Calu3 (cell line): ENCODE measurements at places on chromosomes 7 and 10. TPM values are rescaled to one million over a fixed set of nuclear protein-coding genes. Genes with fewer than 3 reads are reported as not detected.

DNA sequence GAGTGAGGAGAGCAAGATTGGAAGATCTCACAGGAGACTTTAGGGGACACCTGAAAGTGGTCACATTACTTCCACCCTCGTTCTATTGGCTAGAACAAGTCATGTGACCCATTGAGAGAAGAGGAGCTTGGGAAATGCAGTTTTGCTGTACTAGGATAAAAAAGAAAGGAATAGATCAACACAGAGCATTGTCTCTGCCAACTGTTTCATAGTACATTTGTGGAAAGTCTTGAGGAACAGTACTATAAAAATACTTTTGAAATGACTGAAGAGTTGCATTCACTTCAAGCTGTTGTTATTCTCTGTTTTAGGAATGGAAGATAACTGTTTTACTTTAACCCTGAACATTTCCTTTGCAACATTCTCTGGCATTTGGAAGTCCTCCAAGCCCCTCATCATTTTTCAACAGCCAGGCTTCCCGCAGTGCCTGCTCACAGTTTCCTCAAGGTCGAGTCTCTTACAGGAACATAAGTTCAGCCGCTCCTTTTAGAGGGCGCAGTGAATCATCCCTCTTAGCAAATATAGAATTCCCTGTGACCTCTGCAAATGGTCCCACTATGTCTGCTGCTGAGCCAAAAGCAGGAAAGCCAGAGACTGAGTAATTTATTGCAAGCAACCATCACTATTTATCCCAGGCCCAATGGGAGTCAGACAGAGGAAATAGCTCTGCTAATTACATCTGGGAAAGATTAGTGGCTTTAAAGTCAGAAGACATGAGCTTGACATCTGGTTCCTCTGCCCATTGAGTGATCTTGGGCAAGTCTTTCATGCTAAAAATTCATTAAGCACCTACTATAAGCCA, 40.7 kb downstream of the MRPL32 start:
- H3K4me1 ChIP-seq: no peaks in the 10 kb centered on the region
- H3K4me3 ChIP-seq: no peak overlapping the region
- no peak overlapping the region for H3K27ac ChIP-seq
- no peak for DNase-seq
- peaks cover 47% of the 10 kb centered on the region for H3K27me3 ChIP-seq
- H3K36me3 ChIP-seq: no peaks in the 10 kb centered on the region

- H3K27ac ChIP-seq: no peak overlapping the region
- no peaks in the 10 kb centered on the region for H3K27me3 ChIP-seq
- no peaks in the 10 kb centered on the region for H3K4me1 ChIP-seq
- no peak for DNase-seq
These were observed 79.1 kb downstream of the MGMT start for GRCh38 chr10:129546106-129546505.

DNA sequence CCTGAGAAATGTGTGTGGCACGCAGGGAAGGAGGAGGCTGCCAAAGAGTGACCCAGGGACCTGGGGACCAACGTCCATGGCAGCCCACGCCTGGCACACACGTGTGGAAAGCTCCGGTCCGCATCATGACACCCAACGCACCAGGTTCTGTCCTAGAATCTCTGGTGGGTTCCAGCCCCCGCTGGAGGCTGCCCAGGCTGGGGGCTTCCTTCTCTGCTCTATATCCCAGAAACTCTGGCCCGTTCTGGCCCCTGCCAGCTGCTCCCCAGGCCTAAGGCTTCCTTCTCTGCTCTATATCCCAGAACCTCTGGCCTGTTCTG, 261.8 kb downstream of the ELFN1 start:
- H3K4me1 ChIP-seq: peaks cover 8% of the 10 kb centered on the region
- H3K27ac ChIP-seq: no peak overlapping the region
- H3K36me3 ChIP-seq: peaks cover 16% of the 10 kb centered on the region

- no peaks in the 10 kb centered on the region for H3K27me3 ChIP-seq
- H3K4me3 ChIP-seq: no peak overlapping the region
- no peak for DNase-seq
- H3K4me1 ChIP-seq: no peaks in the 10 kb centered on the region
- H3K27ac ChIP-seq: no peak overlapping the region
- H3K36me3 ChIP-seq: peaks cover 8% of the 10 kb centered on the region
These were observed 31.5 kb downstream of the MKRN1 start for GRCh38 chr7:140447841-140448240.

DNA sequence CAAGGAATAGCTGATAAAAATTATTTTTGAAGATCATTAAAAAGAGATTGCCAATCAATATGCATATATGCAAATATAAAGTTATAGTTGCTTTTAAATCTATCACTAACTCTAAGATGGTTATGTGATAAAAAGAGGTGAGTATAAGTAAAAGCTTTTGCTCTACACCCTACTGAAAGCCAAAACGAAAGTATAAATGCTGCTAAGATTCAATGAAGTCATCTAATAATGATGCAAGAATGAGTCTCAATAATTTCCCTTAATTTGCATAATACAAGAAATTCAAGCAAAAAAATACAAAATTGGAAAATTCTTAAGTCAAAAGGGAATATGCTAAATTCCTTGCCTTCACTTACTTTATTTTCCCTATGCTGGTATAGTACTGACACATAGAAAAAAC, 75.2 kb downstream of the WAPL start:
- no peak overlapping the region for H3K27ac ChIP-seq
- no peak for DNase-seq
- H3K36me3 ChIP-seq: peaks cover 39% of the 10 kb centered on the region
- no peak overlapping the region for H3K4me3 ChIP-seq
- no peaks in the 10 kb centered on the region for H3K27me3 ChIP-seq
- peaks cover 3% of the 10 kb centered on the region for H3K4me1 ChIP-seq

GRCh38 chr10:62057850-62058249, 156.4 kb downstream of the ARID5B start:
- H3K4me1 ChIP-seq: peaks cover 19% of the 10 kb centered on the region
- no peak overlapping the region for H3K4me3 ChIP-seq
- DNase-seq: no peak
- H3K36me3 ChIP-seq: no peaks in the 10 kb centered on the region

DNA sequence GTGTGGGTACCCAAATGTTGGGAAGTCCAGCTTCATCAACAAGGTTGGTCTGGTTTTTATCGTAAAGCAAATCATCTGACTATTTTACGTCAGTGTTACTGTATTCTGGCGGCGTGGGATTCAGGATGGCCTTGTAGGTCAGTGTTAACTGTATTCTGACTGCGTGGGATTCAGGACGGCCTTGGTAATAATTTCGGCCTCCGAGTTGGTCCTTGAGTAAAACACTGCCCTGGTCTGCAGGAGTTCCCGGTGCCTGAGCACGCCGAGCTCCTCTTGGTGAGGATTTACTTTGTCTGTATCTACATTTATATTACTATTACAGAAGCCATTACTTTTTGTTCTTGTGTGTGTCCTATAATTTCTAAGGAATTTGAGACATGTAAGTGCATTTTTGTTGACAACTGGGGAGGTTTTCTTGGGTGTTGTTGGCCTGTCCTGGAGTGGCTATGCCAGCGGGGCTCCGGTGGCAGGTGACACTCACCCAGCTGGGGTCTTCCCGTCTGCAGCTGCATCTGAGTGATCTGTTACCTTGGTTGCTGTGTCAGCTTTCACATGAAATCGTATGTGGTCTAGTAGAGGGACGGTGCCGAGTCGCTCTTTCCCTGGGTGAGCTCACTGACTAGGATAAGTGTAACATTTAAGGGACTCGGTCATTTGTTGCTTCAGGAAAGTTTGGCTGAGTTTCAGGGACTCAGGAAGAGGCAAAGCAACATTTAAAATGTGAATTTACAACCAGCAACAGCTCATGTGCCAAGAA, 9.2 kb downstream of the GTPBP4 start:
- H3K36me3 ChIP-seq: peaks cover 95% of the 10 kb centered on the region
- no peak for DNase-seq
- H3K4me3 ChIP-seq: no peak overlapping the region
- H3K4me1 ChIP-seq: peaks cover 10% of the 10 kb centered on the region
- no peaks in the 10 kb centered on the region for H3K27me3 ChIP-seq

DNA sequence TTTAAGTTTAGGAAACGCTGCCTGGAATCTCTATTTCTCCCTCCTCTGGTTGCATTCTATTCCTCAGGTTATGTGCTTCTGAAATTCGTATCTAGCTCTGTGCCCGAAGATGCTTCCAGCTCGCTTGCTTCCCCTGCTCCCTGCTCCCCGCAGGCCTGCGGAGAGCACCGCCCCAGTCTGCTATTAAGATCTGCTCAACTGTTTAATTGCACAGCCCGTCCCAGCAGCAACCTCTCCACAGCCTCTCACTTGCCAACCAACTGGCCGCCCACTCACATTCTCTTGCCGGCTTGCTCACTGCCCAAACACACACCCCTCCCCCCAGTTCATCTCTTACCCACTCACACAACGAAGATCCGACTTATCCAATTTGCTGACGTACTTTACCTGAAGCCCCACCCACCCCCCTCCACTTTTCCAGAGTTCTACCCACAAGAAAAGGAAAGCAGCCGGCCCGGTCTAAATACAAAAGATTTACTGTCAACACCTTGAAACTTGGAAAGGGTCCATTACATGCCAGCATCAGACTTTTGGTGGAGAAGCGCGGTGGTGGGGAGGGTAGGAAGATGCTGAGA, 167.3 kb upstream of the KLF14 start:
- H3K4me3 ChIP-seq: peak overlapping the region; percentile 82
- peak; percentile 89 for DNase-seq
- H3K27me3 ChIP-seq: peaks cover 10% of the 10 kb centered on the region
- peaks cover 70% of the 10 kb centered on the region for H3K4me1 ChIP-seq
- peak overlapping the region; percentile 97 for H3K27ac ChIP-seq
- H3K36me3 ChIP-seq: peaks cover 99% of the 10 kb centered on the region

GRCh38 chr7:91089382-91089963, 174.8 kb upstream of the FZD1 start:
- no peak overlapping the region for H3K27ac ChIP-seq
- H3K4me1 ChIP-seq: no peaks in the 10 kb centered on the region
- no peaks in the 10 kb centered on the region for H3K27me3 ChIP-seq
- no peak overlapping the region for H3K4me3 ChIP-seq
- no peaks in the 10 kb centered on the region for H3K36me3 ChIP-seq

DNA sequence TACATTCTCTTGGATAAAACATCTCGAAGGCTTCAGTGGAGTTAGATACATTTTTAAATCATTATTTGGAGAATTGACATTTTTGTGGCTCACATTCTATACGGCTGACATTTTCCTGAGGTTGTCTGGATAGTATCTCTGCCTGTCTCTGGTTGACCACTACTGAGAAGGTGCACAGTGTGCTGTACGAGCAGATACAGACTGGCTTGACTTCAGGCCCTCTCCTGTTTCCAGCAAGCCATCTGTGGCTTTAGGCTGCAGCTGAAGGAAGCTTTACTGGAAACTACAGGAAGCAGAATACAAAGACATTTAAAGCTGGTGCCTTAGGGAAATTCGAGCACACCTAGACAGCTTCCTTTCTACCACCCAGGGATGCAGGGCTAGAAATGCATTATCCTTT, 39.3 kb upstream of the RSU1 start:
- no peaks in the 10 kb centered on the region for H3K36me3 ChIP-seq
- no peak overlapping the region for H3K27ac ChIP-seq
- no peak for DNase-seq

- no peaks in the 10 kb centered on the region for H3K27me3 ChIP-seq
- no peak for DNase-seq
- H3K36me3 ChIP-seq: no peaks in the 10 kb centered on the region
- no peak overlapping the region for H3K27ac ChIP-seq
- H3K4me3 ChIP-seq: no peak overlapping the region
- no peaks in the 10 kb centered on the region for H3K4me1 ChIP-seq
These were observed 146.3 kb downstream of the MDFIC start for GRCh38 chr7:115068220-115068619.

DNA sequence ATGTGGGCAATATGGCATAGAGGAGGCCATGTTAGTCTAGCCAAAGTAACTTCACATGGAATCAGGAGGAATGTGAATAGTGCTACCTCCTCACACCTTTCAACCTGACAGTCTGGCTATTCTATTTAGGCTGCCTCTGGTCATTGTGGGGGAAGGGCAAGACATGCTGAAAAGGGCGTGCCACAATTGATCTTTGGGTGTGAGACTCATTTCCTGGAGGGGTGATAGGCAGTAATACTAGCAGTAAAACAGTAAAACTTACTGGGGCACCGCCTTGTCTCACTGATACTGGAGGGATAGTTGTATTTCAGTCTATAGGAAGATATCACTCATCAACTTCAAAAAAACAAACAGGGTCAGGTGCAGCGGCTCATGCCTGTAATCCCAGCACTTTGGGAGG, 88.7 kb downstream of the TMEM168 start:
- no peak for DNase-seq
- no peak overlapping the region for H3K4me3 ChIP-seq
- H3K27me3 ChIP-seq: no peaks in the 10 kb centered on the region
- no peak overlapping the region for H3K27ac ChIP-seq
- no peaks in the 10 kb centered on the region for H3K36me3 ChIP-seq

DNA sequence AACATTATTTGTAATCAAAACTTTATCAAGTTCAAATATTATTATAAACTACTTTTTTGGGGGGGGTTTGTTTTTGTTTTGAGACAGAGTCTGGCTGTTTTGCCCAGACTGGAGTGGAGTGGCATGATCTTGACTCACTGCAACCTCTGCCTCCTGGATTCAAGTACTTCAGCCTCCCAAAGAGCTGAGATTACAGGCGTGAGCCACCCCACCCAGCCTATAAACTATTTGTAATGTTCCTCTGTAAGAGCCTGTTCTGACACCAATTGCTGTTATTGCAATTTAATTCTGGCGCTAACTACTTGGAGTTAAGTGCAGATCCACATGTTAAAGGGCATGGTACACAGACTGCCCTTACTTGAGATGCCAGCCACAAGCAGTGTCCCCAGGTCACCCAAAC, 478.1 kb upstream of the NRP1 start:
- H3K27me3 ChIP-seq: no peaks in the 10 kb centered on the region
- DNase-seq: no peak
- no peak overlapping the region for H3K4me3 ChIP-seq
- no peaks in the 10 kb centered on the region for H3K4me1 ChIP-seq
- H3K36me3 ChIP-seq: no peaks in the 10 kb centered on the region
- no peak overlapping the region for H3K27ac ChIP-seq

DNA sequence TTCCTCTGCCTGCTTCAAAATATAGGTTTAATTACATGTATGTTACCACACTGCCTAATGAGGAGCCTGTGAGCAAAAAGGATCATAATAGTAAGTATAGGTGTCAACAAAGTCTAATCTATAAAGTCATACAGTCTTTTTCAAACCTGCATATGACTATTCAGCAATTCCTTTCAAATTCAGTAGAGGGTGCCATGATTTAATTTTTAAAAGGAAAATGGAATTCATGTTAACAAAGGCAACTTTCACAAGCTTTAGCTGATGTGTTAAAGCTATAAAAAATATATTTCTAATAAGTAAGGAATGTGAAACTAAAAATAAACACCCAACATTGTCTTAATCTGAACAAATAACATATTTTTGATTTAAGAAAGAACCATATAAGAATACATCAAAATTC, 52.1 kb downstream of the MPP7 start:
- no peak for DNase-seq
- no peaks in the 10 kb centered on the region for H3K27me3 ChIP-seq
- no peaks in the 10 kb centered on the region for H3K4me1 ChIP-seq
- no peak overlapping the region for H3K4me3 ChIP-seq
- no peaks in the 10 kb centered on the region for H3K36me3 ChIP-seq
- no peak overlapping the region for H3K27ac ChIP-seq

WNT16 gene
- total RNA-seq: not detected in 2 replicates

STEAP2 gene
- total RNA-seq: 38.5 and 38.7 TPM in 2 replicates

FFAR4 gene
- 0.61 and 0.97 TPM in 2 replicates for total RNA-seq

PRR15 gene
- total RNA-seq: 76.1 and 111 TPM in 2 replicates
